LHCN-M2 (cell line): ENCODE measurements at places on chromosomes 12 and 14.

DNA sequence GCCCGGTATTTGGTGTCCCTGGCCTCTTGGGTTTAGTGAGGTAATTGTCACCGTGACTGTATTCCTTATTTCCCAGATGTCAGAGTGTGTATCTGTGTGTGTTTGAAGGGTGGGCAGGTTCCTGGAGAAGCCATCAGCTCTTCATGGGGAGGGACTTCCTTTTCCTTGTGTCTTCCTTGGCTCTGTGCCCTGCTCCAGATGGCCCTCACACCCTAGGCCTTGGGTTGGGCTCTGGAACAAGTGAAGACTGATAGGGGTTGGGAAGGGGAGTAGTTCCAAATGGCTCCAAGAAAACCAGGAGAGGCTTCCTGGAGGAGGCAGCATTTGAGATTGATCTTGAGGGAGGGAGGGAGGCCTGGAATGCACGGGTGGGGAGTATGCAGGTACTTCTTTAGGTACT is 43.8 kb upstream of the PRIMA1 start:
- no peak for DNase-seq

DNA sequence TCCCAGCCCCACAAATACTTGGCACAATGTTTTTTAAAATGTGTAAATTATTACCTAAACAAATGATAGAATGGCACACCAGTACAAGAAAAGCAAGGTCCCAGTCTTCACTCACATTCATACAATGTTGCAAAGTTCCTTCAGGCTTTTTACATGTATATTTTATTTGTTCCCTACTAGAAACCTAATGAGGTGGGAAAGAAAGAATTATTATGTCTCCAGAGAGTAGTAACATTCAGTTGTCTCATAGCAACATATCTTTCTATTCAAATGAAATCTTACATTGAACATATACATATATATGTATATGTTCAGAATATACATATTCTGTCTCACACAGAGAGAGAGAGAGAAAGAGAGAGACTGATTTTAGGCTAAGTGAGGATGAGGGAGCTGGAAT is 85.2 kb downstream of the PLCZ1 start:
- DNase-seq: no peak

DNA sequence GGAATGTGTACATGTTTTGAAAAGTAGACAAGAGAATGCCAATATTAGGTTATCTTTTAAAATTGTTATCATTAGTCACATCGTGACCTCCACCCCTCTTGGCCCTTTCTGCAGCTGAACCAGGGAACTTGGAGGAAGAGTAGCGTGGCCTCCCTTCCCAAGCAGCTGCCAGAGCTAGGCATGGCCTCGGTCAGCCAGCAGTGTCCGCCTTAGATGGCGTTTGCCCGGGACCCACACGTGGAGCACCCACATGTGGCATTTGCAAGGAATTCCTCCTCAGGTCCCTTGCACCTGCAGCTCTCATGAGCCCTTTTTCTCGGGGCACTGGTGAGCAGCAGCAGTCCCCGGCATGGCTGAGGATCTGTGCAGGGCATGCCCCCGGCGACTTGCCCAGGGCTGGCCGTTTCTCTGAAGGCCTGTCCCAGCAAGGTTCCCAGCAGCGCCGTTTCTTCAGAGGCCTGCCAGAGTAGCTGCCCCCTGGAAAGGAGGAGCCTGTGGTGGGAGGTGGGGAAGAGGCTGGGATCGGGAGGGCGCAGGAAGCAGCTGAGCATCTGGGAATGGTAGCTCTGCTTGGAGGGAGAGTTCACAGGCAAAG is 10.8 kb downstream of the JDP2 start:
- DNase-seq: no peak

DNA sequence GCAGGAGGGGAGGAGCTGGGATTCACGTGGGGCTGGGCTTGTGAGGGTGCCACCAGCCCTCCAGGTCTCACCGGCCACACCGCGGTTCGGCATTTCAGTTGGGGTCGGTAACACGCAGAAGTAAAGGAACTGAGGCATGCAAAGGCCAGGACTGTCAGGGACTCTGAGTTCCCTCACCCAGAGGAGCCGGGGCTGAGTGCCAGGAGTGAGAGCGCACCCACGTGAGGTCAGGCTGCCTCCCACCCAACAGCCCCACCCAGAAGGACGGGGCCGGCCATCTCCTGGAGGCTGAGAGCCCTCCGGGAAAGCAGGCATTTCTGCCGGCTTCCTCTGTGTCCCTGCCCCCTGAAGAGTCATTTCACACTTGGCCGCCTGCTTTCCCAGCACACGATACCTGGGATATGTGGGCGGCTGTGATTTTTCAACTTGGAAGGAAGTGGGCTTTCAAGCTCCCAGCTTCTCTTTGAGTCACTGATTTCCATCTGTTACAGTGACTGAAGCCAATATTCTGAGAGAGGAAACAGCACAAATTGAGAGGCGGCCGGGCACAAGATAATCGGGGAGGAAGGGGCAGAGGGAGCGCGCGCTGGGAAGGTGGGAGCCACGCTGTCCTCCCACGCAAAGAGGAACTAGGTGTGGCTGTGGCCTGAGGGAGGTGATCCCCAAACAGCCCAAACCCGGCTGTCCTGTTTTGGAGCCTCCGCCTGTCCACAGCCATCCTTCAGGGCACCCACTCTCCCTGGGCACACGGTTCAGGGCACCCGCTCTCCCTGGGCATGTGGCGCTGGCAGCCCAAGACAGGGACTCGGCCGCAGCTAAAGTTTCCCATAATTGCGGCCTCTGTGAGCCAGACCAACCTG is 19.0 kb downstream of the GALNT9 start:
- no peak for DNase-seq

DNA sequence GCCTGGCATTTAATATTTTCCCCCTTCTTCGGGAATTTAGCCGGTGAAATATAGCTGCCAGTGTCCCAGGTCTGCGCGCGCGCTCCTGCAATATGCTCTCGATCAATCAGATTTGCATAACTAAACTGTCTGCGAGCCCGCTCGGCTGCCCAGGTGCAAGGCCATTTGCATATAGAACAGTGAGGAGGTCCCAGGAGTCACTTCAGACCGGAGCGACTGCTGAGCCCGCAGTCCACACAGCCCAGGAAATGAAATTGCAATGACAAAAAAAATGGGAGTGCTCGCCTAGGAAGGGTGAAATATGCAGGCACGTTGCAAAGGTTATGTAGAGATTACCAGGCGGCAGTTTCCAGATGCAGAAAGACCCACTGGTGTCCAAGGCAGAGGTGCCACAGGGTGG is 228.5 kb downstream of the VRK1 start:
- no peak for DNase-seq

- peak; percentile 54 for DNase-seq
Measured at GRCh38 chr14:71467361-71467811, 464.8 kb upstream of the RGS6 start.

DNA sequence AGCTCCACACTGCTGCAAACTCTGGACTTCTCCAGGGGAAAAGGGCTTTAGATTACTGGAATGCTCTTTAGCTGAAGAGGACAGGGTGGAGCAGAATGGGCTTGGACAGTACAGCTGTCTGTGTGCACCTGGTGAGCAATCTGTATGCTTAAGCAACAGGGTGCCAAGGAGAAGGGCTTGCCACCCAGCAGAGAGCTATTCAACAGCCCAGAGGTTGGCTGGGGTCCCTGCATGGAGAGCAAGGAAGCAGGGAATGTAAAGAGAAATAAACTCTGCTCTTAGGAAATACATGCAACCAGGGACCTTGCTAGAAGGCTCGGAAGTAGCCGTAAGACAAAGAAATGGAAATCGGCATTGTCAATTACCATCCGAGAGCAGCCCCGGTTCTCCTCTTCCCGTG is 53.0 kb upstream of the CORO1C start:
- no peak for DNase-seq

DNA sequence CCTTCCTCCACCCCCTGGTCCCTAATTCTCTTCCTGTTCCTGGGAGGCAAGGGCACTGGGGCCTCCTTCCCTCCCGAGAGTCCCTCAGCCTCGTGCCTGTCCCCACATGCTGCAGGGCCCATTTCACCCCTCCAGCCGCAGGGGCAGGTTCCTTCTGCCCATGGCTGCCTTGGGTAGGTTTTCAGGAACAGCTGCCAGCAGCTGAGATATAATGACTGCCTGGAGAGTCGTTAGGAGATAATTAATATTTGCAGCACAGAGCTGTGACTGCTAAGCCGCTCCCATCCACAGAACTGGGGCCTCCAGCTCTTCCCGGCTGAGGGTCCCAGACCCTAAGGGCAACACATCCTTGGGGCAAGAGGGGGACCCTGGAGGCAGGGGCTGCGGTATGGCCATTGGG is 211.9 kb upstream of the LHX5 start:
- DNase-seq: no peak

- DNase-seq: no peak
Measured at GRCh38 chr12:31899109-31899508, 60.1 kb upstream of the RESF1 start.

GRCh38 chr14:89807151-89807550 is 147.4 kb downstream of the EFCAB11 start:
- DNase-seq: no peak

DNA sequence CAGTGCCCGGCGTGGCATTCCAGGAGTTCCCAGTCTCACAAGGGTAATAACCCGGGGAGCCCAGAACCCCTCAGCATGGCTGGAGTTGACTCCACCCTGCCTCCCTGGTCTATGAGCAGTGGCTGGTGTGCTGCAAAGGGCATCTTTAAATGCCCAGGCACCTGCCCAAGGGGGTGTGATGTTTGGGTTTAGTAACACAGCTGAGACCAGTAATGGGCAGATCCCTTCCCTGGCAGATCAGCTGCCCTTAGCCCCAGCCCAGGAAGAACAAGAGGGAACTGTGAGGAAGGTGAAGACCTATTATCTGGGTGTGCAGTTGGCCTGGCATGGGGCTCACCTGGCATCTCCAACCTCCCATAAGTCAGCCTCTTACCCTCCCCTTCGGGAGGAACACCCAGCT is 35.9 kb downstream of the RBM19 start:
- no peak for DNase-seq

DNA sequence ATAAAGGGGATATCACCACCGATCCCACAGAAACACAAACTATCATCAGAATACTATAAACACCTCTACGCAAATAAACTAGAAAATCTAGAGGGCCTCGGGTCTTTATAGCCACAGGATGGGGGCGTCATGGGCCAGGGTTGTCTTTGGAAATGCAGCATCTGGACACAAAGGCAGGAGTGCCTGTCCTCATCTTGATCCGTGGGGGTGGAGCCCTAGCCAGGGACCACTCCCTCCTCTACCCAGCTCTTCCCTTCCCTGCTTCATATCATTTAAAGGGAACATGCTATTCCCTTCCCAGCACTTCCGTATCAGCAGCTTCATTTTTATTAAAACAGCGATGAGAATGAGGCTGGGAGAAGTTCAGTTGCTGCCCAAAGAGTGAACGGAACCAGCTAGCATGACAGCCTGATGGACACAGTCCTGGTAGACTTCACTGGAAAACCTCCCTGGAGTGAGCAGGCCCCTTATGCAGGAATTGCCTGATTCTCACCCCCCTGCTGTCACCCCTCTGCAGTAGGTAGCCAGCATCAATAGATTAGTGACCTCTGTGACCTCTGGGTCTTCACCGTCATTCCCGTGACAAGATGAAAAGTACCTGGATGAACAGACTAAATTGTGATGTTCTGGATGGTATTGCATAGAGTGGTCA is 251.4 kb upstream of the RGS6 start:
- no peak for DNase-seq

GRCh38 chr12:62331306-62331705 is 71.1 kb downstream of the USP15 start:
- DNase-seq: no peak

- no peak for DNase-seq
Measured at GRCh38 chr14:30621354-30621939, 672 bp upstream of the SCFD1 start.

DNA sequence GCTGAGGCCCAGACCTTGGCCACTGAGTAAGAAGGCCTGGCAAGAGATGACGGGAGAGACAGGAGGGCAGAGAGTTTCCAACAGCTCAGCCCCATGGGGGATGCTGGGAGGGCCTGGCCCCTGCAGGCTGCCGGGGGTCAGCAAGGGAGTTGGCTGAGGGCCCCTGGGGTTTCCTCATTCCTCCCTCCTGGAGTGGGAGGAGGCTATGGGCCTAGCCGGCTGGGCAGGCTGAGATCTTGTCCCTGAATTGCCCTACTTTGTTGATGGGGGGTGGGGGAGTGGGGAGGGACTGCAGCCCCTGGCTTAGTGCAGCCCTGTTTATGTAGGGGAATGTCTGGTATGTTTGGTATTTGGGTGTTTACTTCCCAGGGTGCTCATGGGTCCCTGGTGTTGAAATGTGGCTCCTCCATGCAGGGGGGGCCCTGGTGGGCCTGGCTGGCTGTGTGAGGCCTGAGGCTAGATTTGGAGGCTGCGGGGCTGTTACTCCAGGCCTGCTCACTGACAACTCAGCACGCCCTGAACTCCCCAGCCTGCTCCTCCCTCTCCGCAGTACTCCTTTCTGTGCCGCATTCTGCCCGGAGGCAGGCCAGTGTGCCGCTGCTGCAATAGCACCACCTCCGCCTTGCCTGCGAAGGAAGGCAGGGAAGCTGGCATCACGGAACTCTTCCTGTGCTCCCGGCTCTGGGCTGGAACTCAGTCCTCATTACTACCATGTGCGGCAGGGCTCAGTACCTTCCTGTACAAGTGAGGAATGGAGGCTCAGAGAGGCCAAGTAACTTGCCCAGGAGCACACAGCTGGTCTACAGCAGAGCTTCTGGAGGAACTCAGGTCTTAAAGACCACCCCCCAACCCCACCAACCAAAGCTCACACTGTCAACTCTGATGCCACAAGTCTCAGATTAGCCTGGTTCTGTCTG is 25.3 kb downstream of the JDP2 start:
- DNase-seq: peak; percentile 84

- peak; percentile 76 for DNase-seq
Measured at GRCh38 chr14:96249029-96249428, 7.0 kb upstream of the BDKRB1 start.

DNA sequence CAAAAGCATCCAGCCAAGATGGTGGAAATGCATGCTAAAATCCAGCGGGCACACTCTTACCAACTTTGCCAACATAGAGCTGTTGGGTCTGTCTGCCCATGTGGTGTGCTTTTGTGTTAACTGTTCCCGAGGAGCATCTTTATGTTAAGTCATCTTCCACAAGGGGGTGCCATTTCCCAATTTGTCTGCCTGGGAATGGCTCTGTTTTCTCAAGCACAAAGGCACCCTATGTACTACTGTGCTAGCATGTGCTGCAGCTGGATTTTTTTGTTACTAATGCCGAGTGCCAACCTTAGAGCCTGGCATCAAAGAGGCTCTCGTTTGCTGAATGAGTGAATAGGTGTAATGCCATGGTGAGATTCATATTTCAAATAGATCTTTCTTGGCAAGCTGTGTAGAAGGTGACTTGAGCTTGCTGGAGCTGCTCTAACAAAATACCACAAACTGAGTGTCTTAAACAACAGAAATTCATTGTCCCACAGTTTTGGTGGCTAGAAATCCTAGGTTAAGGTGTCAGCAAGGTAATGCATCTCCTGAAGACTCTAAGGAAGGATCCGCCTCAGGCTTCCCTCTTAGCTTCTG is 74.3 kb downstream of the TRHDE start:
- DNase-seq: no peak

GRCh38 chr12:32535288-32535999 is 136.1 kb downstream of the FGD4 start:
- DNase-seq: peak; percentile 78
